ENCODE measurements at places on chromosomes 3 and 15.

GRCh38 chr3:40211579-40211978 lies 97.9 kb upstream of the EIF1B start:
- no peak for DNase-seq

DNA sequence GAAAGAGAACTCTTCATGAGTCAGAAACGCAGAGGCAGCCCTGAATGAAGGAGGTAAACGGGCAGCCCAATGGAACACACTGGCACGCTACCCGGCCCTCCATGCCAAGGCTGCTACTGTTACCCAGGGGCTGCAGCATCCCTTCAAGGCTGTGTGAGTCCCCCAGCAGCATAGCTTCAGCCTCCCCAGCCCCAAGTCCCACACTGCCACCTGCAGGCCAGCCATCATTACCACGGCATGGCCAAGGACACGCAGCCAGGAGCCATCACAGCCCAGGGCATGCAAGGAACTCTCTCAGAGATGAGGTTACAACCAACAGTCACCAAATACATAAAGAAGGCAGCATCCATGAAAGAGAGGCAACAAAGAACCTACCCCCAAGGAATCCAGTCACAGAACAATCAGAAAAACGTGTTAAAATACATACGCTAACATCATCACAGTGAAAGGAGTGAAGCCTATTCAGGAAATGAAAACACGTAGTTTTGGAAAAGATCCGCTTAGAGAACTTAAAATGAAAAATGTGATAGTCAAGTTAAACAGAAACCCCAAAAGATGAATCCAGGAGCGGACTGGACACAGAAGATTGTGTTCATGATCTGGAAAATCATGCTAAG lies 22.4 kb downstream of the PLA2G4F start:
- no peak for DNase-seq

DNA sequence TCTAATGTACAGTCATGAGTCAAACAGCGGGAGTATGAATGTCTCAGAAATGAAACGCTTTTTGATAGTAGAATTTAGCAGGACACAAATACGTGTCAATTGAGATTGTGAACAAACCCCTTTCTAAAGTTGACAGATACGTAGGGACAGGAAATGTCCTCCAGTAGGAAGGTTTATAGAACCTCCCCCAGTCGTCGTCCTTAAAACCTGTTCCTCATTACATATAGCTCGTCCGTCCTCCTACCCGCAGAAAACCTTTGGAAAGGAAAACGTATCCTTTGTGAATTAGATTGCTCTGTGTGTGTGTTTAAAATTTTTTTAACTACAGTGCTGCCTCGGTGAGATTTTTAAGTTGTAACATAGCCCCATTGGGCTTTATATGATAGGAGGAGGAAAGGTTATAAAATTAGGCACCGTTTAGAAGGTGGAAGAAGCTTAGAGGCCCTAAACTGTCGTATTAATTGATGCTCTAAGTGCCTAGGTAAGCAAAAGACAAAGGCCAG lies 4.1 kb downstream of the UBE2E1 start:
- no peak for DNase-seq

DNA sequence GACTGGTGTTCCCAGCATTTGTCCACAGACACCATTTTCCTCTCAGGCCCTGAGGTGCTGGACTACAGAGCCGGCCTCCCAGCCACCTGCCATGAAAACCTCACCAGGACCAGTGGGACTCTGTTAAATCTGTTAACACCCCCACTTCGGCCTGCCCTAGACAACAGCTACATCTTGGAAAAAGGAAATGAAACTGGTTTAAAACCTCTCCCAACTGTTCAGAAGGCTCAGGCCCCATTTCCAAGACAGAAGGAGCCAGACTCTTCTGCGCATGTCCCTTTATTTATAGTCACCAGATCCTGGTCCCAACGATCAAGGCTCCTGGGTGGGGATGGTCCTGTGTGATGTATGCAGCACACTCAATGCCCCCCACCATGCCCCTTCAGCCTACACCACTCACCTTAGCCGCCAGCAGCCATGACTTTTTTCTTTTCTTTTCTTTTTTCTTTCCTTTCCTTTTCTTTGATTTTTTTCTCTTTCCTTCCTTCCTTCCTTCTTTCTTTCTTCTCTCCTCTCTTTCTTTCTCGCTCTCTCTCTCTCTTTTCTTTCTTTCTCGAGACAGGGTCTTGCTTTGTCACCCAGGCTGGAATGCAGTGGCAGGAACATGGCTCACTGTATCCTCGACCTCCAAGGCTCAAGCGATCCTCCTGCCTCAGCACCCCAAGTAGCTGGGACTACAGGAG lies 25.5 kb upstream of the FLNB start:
- DNase-seq = no peak

- DNase-seq = no peak
Measured at GRCh38 chr3:64932666-64933342, 245.0 kb upstream of the ADAMTS9 start.

DNA sequence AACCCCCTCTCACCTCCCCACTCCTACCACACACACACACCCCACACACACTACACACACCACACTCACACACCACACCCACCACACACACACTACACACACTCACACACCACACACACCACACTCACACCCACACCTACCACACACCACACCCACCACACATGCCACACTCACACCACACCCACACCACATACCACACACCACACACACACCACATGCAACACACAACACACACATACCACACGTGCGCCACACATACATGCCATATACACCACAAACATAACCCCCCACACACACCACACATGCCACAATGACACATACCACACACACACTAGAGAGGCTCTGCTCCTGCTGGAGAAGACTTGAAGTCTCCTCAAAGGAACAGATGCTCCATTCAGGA lies 5.9 kb upstream of the ITPKA start:
- DNase-seq = no peak

DNA sequence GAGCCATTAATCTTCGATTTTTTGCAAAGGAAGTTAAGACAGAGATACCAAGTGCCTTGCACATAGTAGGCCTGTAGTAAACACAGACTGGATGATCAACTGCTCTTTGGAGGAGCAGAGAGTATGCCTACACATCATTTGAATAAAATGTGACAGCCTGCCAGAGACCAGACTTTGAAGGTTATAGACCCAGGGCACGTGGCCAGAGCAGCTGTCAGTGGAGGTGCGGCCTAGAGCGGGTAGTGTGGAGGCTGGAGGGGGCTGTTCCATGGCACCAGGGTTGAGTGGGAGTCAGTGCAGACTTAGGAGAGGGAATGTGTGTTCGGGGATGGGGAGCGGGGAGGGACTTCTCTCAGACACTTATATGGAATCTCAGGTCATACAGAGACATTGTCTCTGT lies 80.8 kb downstream of the SMAD3 start:
- no peak for DNase-seq

- DNase-seq = no peak
Measured at GRCh38 chr3:5499404-5499803, 311.9 kb downstream of the EDEM1 start.

DNA sequence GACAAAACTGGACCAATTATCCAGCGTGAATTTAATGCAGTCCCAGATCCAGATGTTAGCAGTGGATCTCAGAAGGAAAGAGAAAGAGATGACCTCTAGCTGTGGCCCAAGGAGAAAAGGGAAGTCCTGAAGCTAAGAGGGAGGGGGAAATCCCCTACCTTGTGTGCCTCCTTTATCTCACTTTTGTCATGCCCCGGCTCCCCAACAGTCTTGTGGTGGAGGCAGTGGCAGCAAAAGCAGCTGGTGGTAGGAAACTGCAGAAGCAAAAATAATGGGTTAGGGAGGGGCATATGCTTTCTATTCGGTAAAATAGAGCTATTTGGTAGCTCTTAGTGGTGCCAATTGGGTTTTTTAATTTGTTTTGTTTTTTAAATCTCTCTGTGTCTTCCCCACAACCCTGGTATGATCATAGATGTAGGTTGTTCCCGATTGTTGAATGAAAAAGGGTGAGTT lies 56.5 kb downstream of the MCTP2 start:
- no peak for DNase-seq

GRCh38 chr3:139588450-139588849 lies 48.9 kb upstream of the RBP1 start:
- DNase-seq = no peak

GRCh38 chr15:78292219-78292618 lies 7.2 kb downstream of the SKIC8 start:
- DNase-seq = no peak

DNA sequence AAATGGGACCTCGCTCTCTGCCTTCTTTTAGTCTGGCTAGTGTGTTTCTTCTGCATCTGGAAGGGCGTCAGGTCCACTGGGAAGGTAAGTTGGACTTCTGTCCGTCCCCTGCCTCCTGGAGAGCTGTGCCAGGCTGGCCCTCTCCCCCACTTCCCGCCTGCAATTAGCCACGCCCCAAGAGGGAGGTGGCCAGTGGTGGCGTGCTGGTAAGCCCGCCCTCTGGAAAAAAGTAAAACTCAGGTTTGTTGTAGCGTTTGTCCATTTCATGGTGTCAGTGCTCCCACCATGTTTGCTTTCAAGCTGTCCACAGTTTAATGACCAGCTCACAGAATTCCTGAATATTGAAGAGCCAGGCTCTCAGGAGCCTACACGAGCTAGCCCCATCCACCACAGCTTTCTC lies 55.6 kb downstream of the SLC6A6 start:
- no peak for DNase-seq

- no peak for DNase-seq
Measured at GRCh38 chr3:36904641-36905040, 40.2 kb downstream of the TRANK1 start.

GRCh38 chr3:79506751-79507150 lies 261.0 kb downstream of the ROBO1 start:
- no peak for DNase-seq

DNA sequence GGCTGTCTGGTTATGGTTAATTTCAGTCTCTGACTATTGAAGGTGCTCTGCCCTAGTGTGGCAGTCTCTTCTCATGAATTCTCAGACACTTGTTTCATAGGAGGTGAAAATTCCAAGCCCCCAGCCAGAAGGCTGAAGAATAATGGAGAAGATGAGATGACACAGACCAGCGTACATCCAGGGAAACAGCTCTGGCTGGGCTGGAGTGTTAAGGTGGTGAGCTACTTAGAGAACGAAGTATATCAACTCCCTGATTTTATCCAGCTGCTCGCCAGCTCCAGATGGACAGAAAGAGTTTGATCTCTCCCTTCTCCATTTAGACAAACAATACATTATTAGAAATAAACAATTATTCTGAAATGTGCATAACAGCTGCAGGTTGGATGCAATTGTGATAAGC lies 494.5 kb upstream of the RGMA start:
- DNase-seq = no peak

DNA sequence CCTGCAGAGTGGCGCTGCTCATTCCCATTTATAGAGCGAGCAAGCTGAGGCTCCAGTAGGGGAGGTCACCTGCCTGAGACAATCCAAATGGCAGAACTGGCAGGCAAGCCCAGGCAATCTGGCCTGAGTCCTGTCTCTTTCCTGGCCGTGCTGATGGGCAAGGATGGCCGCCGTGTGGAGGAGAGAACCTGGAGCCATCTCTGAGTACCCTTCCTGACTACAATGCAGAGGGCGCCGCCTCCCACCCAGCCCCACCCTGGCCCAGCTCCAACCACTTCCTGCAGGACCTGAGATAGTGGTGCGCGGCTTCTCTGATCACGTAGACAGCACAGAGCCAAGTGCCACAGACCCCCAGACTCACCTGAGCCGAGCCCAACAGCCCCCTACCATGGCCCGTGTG lies 7.0 kb downstream of the TLR9 start:
- no peak for DNase-seq

GRCh38 chr15:89794627-89795241 lies 18.6 kb downstream of the MESP2 start:
- DNase-seq = no peak

- DNase-seq = no peak
Measured at GRCh38 chr3:154684021-154684420, 254.0 kb upstream of the GPR149 start.

DNA sequence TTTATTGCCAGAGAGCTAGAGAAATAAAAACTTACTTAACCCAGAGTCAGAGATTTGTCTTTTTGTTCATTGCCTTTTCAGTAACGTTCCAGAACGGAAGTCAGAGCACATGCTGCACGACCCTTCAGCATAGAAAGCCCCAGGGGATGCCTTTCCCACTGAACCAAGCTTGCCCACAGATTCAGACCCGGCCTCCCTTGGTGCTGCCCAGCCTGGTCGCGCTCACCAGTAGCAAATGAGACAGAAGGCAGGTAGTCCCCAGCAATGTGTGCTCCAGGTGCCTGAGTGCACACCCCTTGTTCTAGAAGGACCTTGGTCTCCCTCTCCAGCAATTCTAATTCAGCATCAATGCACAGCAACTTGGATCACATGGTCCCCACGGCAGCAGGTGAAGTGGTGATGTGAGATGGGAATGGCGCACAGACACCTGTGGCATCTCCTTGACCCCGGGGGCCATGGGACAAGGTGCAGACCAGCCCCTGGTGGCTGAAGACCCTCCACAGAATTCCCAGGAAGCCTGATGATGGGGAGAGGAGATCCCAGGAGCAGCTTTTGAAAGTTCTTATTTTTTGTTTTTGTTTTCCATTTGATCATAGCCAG lies 91.8 kb upstream of the IQSEC1 start:
- DNase-seq = no peak

DNA sequence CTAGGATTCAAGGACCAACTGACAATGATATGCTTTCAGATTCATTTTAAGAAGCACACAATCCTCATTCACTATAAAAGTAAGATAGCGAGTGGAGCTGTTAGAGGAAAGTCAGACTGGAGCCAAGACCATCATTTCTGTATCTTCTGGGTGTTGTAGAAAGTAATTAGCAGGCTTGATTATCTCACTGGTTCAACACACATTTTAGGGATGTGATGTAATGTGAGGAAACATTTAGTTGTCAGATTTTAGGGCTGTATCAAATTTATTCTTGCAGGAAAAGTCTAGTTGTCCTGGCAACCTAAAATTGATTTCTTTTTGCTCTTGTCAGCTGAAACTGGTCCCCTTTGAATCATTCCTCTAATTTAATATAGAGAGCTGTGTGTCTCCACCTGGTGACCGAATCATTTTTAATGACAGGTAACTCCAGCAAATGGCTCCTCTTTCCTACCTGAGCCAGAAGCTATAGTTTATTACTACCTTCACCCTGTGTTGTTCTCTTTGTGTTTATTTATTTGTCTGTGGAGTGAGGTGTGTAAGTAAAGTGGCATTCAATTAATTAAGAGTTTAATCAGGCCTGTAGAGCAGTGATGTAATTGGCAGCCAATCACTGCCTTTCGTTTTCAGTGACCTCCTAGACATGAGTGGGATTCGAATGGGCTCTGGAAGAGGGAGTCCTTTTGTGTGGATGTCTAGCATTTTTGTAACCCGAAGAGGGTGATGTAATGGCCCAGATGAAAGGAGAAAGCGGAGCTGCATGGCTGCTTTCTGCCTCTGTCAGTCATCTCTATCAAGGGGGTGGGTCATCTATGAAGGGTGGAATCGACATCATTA lies 125.8 kb downstream of the LPP start:
- no peak for DNase-seq

DNA sequence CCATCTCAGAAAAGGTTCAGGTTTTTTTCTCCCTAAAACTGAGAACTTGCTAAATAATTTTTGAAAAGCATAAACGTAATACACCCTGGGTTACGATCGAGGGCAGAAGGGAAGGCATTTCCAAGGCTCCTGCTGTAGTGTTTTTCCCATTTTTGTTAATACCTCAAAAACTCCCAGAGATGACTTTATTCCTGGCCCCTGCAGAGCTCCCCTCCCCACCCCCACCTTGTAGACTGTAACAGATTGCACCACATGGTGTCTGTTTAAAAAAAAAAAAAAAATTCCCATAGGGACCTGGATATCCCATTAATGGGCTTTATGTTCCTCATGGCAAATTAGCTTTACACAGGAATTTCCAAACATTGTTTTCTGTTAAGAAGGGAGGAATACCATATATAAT lies 38.2 kb downstream of the FEZF2 start:
- no peak for DNase-seq
